ENCODE measurements at places on chromosomes 12 and 14.

DNA sequence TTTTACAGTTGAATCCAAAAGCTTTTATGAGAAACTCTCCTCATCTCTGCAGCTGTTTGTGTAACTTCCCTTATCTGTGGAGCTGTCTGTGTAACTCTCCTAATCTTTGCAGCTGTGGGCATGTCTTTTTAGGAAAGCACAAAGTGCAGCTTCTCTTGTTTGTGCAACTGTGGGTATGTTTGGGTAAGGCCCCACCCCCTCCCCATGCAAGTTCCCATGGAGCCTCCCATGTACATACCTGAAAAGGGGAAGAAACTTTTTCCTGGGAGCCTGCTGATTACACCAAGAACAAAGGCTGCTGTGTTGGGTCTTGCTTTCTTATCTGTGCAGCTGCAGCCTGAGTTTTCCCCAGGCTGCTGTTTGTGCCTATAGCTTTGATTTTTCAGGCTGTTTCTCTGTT is 42.7 kb upstream of the CDKN3 start:
- DNase-seq = peak; percentile 99

- no peak for DNase-seq
Measured at GRCh38 chr12:131694116-131694838, 16.6 kb upstream of the SFSWAP start.

GRCh38 chr12:24888813-24889212 is 60.1 kb downstream of the BCAT1 start:
- DNase-seq = no peak

GRCh38 chr12:24507827-24508226 is 441.1 kb downstream of the BCAT1 start:
- no peak for DNase-seq

GRCh38 chr14:100981809-100982208 is 78.3 kb upstream of the RTL1 start:
- DNase-seq = no peak

DNA sequence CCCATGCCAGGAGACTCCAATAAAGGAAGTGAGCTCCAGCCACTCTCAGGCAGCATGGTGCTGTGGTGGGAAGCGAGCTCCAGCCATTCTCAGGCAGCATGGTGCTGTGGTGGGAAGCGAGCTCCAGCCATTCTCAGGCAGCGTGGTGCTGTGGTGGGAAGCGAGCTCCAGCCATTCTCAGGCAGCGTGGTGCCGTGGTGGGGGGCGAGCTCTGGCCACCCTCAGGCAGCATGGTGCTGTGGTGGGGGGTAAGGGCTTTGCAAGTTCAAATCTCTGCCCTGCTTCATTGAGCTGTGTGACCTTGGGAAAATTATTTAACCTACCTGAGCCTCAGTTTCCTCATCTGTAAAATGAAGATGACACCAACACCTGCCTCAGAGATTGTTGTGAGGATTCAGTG is 975.1 kb downstream of the BCL11B start:
- no peak for DNase-seq

- no peak for DNase-seq
Measured at GRCh38 chr14:97771340-97772045, 974.3 kb downstream of the VRK1 start.

DNA sequence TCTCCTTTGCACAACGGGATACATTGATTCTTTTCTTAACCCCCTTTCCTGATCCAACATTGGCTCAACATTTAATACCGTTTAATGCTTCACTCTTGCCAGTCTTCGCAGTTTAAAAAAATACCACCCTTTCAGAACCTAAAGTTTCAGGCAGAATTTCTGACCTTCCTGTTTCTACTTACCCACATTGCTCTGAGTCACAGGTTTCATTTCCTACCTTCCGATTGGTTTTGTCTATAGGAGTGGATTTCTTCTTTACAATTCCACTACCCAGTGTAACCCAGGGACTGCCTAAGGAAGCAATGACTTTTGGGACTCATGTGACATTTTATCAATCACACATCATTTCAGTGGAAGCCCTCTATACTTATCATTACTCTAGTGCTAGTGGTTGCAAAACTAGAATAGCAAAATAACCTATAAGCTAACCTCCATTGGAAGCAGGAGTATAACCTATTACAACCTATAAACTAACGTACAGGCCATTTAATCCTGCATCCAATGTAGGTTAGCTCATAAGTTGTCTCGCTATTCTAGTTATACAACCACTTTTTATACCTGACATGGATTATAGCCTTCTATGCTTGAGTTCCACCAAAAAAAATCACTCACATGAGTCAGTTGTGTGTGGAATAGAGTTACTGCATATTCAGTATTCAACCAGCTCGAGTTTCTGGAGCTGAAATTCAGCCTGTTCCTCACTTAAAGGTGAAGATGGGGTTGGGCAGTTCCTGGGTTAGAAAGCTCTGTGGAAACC is 64.9 kb upstream of the KITLG start:
- DNase-seq = no peak

- DNase-seq = no peak
Measured at GRCh38 chr12:99054601-99055128, 409.6 kb downstream of the APAF1 start.

DNA sequence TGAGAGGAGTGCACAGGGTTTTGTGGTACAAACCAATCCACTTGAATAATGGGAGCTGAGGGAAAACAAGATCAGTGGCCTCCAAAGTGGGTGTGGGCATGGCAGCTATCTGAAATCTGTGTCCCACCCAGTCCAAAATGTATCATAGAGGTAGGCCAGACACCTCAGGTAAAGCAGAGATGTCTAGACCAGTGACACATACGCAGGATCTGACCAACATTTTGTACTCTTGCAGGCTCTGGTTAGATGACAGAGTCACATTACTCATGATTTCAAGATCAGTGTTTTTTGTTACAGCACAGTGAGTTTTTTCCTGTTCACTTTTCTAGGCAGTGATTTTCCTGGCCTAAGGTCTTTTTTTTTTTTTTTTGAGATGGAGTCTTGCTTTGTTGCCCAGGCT is 211.8 kb downstream of the PCNX1 start:
- no peak for DNase-seq

GRCh38 chr12:93853698-93854478 is 176.7 kb downstream of the CRADD start:
- no peak for DNase-seq

- DNase-seq = no peak
Measured at GRCh38 chr12:82862069-82862841, 175.5 kb downstream of the TMTC2 start.

DNA sequence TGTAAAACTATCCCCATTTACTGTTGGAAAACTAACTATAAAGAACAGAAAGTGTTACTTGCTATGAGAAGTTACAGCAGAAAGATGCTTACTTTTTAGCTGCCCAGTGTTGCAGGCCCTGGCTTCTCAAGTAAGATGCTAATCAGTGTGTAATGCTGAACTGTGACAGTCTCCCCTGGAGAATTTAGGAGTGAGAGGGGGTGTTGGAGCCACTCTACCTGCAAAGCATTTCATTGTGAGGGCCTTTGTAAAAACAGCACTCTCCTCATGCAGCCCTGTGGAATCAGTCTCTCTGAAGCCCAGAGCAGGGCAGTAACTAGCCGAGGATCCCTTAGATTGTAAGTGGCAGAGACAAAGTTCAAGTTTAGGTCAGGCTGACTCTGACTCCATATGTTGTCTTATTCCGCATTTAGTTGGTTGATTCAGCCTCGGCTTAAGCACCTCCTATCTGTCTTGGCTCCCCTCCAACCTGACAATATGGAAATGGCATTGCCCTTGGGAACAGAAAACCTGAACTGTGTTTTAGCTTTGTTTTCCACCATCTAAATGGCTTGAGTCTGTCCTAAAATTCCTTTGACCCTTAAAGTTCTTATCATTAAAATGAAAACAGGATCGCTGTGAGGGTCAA is 141.3 kb downstream of the PRKCH start:
- peak; percentile 54 for DNase-seq

DNA sequence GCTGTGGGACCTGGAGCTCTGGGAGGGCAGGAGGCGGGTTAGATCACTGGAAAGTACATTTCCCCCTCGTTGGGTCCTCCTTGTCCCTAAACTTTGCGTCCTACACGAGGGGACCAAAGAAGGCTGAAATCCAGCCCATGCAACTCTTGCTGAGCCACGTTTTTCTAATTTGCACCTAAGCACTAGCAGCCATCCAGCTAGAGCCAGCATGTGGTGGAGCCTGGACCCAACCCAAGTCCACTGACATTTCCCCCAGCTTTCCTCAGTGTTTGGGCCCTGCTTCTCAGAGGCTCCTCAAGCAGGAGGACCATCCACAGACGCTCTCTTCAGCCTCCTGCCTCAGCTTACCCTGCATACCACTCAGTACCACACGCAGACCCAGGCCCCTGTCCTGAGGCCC is 49.7 kb downstream of the TSPAN11 start:
- DNase-seq = no peak

GRCh38 chr12:104747955-104748354 is 210.1 kb downstream of the SLC41A2 start:
- no peak for DNase-seq

DNA sequence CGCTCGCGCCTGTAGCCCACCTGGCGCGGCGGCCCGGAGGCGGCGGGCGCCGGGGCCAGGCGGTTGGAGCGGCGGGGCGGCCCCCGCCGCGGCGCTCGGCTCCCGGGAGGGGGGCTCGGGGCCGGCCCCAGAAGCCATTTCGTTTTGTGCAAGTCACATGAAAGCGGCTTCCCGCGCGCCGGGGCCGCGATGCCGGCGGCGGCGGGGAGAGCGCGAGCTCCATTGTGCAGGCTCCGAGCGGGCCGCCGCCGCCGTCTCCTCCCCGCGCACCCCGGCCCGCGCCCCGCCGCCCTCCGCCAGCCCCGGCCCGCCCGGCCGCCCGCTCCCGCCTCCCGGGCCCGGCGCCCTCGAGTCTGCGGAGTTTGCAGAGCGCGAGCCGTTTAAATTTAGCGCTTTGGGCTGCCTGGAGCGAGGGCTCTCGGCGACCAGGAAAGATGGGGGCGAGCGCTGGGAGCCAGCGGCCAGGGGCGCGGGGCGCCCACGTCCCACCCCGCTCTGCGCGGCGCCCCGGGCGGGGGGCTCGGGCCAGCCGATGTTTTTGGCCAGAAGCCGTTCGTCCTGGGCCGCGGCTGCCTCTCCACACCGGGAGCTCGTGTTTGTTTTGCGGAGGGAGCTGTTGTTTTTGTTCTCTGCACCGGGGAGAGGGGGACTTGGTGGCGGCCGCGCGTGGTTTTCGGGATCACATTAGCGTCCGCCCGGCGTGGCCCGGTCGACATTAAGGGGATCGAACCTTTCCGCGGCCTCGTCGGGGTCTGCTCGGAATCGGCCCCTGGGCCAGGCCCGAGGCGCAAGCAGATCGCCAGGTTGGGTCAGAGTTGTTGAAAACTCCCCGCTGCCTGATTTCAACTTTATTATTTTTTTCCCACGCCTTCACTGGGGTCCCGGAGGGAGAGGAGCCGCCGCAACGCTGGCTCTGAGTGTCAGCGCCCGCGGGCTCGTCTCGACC is 982 bp downstream of the BCL7A start:
- DNase-seq = no peak

DNA sequence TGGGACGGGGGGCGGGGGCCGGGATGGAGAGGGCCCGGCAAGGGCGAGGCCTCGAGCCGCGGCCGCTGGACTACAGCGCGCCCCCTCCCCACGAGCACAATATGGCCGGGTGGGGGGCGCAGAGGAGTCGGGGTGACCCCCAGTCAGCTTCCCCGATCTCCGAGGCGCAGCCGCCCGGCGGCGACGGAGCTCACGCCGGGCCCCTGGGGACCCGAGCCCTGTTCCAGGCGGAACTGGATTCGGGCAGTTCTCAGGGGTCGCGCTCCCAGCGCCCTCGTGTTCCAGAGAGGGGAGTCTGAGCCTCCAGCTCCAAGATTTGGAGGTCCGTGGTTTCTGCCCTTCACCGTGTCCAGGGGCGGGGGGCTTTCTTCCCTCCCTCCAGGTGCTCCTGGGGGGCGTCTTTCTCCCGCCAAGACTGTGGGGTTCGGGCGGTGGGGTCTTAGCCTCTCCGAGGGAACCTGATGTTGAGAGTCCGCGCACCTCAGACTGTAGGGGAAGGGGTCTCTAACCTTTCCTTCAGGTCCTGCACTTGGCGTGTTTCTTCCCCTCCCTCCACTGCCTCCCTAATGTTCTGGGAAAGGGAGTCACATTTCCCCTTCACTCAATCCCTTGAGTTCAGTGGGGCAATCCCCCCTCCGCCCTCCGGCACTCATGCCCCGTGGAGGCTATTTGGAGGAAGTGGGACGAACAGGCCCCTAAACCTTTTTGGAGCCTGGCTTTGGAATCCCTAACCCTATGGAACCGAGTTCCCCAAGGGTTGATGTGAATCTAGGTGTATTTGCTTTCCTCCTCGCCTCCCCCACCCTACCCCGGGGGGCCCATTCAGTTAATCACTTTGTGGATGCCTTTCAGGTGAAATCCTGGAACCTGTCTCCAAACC is 584 bp downstream of the ACVR1B start:
- no peak for DNase-seq

DNA sequence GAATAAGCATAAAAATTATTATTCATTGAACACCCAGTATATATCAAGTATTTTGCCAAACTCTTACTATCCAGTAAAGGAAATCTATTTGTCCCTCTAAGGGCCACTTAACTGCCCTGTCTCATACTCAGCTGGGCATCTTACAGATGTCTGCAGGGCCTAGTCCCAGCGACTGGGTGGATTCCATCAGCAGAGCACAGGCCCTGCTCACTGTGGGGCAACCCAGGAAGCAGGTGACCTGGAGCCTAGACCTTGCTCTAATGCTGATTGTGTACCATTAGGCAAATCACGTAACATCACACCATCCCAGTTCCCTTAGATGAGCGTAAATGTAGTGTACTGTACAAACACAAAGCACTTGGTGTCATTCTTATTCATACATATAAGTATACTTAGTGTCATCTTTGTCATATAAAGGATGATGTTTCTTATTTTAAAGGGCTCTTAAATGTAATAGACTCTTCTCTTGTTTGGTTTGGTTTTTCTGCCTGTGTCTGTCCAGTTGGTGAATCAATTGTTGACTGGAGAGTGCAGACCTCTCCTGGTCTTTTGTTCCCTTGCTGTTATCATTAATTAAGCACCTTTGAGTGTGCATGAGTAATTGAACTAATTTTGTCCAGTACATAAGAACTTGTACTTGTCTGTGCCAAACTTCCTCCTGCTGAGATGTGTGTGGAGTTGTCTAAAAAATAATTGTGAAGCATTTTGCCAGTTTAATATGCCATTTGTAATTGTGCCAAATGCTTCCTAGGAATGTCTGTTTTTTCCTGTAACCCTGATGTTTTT is 49.3 kb downstream of the RAB35 start:
- no peak for DNase-seq

- DNase-seq = peak; percentile 80
Measured at GRCh38 chr12:107417004-107417403, 268.6 kb upstream of the PWP1 start.

DNA sequence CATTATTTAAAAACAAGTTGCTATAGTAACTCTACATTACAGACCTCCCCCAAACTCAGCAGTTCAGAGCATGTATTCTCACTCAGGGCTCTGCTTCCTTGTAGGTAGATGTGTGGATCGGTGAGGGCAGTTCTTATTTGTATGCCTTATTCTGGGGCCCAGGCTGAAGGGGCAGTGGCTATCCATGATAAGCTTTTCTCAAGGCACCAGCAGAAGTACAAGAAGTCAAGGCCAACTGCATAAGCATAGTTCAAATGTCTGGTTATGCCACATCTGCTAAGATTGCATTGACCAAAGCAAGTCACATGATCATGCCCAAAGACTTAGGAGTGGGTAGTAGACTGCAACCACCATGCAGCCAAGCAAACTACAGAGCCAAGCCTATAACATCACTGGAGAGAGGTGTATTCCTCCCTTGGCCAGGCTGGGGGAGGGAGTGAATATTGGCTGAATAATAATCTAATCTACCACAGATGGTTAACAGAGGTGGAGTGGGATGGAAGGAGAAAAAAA is 4.6 kb downstream of the PSEN1 start:
- no peak for DNase-seq
